ENCODE measurements at places on chromosomes 7 and 10.

- DNase-seq = no peak
These were observed 119.8 kb downstream of the PRPF18 start for GRCh38 chr10:13706604-13707003.

DNA sequence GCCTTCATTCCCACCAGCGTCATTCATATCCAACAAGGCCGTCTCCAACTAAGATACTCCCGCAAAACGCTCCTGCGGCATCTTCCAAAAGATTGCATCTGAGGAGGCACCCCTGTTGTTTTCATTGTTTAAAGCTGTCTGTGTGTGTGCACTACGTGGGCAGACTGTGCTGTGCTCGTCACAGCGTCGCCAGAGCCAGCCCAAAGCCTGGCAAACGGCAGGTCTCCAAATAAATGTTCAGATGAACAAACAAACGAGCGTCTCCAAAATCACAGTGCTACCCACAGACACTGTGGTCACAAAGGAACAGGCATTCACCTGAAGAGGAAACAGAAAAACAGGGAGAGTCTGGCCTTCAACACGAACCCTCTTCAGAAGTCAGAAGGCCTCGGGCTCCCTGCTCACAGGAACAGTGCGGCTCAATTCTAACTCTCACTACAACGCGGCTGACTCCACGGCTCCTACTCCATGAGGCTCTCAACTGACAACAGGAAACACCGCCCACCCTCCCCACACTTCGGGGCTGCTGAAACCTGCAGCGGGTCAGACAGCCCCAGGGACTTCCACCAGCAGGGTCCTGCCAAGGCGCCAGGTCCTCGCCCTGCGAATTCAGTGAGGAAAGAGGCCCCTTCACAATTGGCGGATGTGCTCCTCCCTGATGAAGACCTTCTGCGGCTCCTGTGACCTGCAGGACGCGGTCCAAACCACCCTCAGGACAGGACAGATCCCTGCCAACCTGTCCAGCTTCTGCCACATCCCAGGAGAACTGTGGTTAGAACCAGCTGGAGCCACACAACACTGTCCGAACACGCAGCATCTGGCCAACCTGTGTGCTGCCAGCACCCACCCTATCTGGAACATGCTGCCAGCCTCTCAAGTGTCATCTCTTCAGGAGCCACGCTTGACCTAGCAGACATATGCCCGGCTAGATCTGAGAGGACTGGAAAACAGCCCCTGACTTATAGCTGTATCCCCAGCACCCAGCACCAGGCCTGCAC, 36.1 kb downstream of the MAD1L1 start:
- no peak for DNase-seq

GRCh38 chr7:47643716-47644400, 61.9 kb upstream of the TNS3 start:
- no peak for DNase-seq

DNA sequence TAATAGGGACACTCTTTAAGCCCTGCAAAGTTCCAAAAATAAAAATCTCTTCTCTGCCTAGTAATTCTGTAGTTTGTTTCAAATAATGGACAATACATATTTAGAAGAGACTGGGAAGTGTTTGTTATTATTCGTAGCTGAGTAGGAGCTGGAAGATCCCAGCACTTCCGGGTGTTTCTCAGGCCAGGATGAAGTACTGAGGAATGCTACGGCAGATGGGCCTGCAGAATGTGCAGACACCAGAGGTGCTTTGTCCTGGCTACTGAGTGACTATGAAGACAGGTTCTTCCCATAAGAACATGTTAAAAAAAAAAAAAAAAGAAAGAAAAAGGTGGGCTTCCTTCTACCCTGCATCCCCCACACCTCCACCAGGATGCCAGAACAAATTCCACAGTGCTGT, 36.1 kb downstream of the ETV1 start:
- DNase-seq = no peak

GRCh38 chr10:109426987-109427386, 496.3 kb downstream of the XPNPEP1 start:
- no peak for DNase-seq

Measured in germinal center (tissue), 1 donor.